ENCODE measurements at places on chromosomes 6 and 20.

GRCh38 chr20:10040070-10040975 lies 5.5 kb downstream of the ANKEF1 start:
- DNase-seq, result no peak

DNA sequence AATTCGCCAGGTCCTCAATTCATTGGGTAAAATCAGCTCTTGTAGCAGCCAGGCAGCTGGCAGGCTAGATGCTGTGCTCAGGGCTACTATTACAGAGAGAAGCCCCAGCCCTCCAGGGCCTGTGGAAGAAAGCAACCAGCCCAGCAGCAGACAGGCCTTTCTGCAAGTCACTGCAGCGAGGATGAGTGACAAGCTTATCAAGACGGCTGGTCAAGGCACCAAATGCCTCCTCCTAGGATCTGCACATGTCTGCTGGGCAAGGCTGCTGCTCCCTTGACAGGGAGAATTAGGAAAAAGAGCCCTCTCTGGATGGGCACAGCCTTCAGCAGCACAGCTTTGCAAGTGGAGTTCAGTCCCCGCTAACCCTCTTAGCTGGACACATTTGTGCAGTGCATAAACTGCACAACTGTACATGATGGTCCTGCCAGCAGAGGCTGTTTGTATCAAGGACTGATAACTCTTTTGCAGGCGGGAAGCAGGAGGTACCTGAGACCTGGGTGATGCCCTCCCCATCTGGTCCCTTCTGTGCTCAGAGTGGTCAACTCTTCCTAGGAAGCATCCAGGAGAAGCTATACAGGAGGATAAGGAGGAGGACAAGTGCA lies 89.9 kb downstream of the CDC5L start:
- no peak for DNase-seq

- no peak for DNase-seq
Measured at GRCh38 chr6:6724539-6725467, 136.3 kb downstream of the LY86 start.

- no peak for DNase-seq
Measured at GRCh38 chr6:114055349-114055748, 84.4 kb upstream of the HDAC2 start.

GRCh38 chr20:50919567-50919966 lies 11.7 kb downstream of the ADNP start:
- no peak for DNase-seq

GRCh38 chr20:57001126-57001767 lies 265.2 kb downstream of the BMP7 start:
- DNase-seq, result no peak

DNA sequence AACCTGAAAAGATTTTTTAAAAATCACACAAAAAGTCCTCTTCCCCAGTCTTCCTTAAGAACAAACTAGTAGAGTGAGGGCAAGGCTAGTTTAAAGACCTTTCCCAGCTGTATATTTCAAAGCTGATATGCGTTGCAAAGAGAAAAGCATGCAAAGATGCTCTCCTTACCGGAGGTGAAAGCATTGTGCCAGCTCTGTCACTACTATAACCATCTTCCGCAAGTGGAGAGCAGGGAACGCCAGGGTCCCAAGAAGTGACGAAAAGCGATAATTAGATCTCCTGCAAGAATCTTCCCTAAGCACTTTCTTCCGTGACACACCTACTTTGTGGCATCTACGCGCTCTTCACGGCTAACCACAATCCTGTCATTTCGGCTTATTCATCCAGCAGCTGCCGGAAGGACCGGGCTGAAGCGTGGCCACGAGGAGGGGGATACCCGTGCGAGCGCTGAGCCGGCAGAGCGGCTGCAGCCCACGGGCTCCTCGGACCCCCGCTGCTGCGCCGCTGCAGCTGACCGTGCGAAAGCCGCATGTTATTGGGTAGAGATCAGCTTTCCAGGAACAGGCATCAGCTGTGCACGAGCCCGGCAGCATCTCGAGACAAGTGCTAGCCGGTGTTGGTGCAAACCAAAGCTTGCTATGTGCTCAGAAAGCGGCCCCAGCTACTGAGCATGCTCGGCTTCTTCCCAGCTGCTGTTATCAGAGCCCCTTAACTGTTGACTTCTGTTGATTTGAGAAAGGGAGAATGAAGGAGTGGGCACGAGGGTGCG lies 57.2 kb upstream of the ARHGAP18 start:
- DNase-seq, result peak; percentile 36

- peak; percentile 12 for DNase-seq
Measured at GRCh38 chr20:24066076-24066700, 77.6 kb upstream of the GGTLC1 start.

- DNase-seq, result no peak
Measured at GRCh38 chr6:3499603-3500002, 42.8 kb upstream of the SLC22A23 start.

DNA sequence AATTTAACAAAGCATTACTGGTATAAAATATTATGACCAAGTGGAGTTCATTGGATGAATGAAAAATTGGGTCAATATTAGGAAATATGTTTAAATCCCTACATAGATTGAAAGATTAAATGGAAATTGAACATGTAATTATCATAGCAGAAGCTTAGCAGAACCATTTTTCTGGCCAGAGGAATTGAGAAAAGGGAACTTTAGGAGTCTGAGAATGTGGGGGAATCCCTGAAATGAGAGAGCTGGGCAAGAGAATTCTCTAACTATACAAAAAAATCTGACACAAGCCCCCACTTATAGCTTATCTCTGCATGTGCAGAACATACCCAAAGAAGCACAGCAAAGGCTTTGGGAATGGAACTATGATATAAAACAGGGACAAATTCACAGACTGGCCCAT lies 67.4 kb upstream of the ARHGAP18 start:
- no peak for DNase-seq

DNA sequence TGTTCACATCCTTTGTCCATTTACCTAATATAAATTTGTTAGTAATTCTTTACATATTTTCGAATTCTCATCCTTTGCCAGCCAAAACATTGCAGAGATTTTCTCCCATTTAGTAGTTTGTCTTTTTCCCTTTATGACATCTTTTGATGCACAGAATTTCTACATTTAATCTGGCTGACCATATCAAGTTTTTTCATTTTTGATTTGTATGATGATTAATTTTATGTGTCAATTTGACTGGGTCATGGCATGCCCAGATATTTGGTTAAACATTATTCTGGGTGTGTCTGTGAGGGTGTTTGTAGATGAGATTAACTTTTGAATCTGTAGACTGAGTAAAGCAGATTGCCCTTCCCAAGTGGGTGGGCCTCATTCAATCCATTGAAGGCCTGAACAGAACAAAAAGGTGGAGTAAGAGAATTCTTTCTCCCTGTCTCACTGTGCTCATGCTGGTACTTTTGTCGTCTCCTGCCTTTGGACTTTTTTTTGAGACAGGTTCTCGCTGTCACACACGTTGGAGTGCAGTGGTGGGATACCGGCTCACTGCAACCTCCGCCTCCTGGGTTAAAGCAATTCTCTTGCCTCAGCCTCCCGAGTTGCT lies 72.1 kb upstream of the EPB41L1 start:
- no peak for DNase-seq

- no peak for DNase-seq
Measured at GRCh38 chr6:15444881-15445280, 199.0 kb downstream of the JARID2 start.

GRCh38 chr6:129133770-129134192 lies 250.8 kb downstream of the LAMA2 start:
- no peak for DNase-seq

- no peak for DNase-seq
Measured at GRCh38 chr20:3502878-3503277, 32.1 kb downstream of the ATRN start.

DNA sequence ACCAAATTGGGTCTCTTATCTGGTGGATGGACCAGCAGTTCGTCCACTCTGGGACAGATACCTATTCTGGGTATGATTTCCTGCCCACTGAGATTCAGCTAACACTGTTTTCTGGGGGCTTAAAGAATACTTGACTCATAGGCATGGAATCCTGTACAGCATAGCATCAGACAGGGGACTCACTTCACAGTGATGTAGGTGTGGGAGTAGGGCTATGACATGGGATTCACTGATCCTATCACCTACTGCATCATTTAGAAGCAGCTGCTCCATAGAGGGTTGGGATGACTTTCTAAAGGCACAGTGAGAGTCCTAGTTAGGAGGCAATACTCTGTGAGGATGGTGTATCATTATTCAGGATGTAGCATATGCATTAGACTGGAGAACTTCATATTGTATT lies 74.5 kb upstream of the AHI1 start:
- DNase-seq, result no peak

Measured in T-helper 9 cell (primary cell).